ENCODE measurements at places on chromosomes 13 and 19. TPM values are rescaled to one million over a fixed set of nuclear protein-coding genes. Genes with fewer than 3 reads are reported as not detected.
A peak's percentile ranks its signal among the peaks of the same experiment; 100 is the strongest.

- no peak for DNase-seq
Measured at GRCh38 chr13:112161521-112162301, 94.8 kb downstream of the SOX1 start.

- no peak for DNase-seq
Measured at GRCh38 chr13:102907886-102908515, 62.2 kb downstream of the ERCC5 start.

- DNase-seq = no peak
Measured at GRCh38 chr19:38145623-38146022, 78.4 kb downstream of the DPF1 start.

DNA sequence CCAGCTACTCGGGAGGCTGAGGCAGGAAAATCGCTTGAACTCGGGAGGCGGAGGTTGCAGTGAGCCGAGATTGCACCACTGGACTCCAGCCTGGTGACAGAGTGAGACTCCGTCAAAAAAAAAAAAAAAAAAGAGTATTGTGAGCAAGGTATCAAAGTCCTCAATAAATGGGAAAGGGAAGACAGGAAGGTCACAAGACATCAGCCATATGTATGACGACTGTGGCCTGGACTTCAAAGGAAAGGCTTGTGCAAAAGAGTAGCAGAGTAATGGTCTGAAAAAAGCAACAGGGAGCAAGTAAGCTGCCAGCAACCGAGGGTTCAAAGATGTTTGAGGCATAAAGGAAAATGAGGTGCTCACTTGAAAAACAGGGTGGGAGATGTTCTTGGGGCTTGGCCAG, 116.0 kb upstream of the WASF3 start:
- DNase-seq = no peak

- no peak for DNase-seq
Measured at GRCh38 chr13:35165205-35165604, 223.1 kb downstream of the NBEA start.

DNA sequence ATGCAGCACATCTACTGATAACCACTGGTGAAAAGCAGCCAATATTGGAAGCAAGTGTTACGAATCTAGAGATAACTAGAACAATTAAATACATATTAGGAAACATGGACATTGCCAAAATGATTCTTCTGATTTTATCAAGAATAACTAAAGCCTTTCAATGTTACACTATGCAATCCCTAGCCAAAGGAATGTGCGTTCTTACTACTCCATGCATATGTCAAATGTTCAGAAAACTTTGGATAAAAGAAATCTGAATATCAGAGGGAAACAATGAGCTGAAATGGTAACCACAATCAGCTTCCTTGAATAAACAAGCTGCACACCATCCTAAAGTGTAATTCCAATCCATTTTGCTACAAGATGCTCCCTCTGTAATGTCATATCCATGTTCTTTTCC, 951 bp upstream of the POSTN start:
- no peak for DNase-seq

- DNase-seq = no peak
Measured at GRCh38 chr13:62524061-62524460, 1108.4 kb upstream of the PCDH20 start.

DNA sequence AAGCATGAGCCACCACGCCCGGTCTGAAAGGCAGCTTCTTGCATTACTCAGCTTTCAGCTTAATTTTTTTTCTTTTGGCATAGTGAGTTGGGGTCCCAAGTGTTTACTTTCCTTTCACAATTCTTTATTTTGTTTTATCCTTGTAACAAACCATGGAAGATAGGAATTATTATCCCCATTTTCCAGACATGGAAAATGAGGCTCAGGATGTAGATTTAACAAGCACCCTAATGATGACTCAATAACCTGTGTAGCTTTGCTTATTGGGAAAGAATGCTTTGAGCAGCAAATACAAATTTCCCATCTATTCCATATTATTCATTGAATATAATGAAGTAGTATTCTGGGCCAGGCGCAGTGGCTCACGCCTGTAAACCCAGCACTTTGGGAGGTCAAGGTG, 13.5 kb upstream of the COG3 start:
- DNase-seq = no peak

GRCh38 chr19:32191921-32192320, 153.5 kb upstream of the ZNF507 start:
- DNase-seq = no peak

DNA sequence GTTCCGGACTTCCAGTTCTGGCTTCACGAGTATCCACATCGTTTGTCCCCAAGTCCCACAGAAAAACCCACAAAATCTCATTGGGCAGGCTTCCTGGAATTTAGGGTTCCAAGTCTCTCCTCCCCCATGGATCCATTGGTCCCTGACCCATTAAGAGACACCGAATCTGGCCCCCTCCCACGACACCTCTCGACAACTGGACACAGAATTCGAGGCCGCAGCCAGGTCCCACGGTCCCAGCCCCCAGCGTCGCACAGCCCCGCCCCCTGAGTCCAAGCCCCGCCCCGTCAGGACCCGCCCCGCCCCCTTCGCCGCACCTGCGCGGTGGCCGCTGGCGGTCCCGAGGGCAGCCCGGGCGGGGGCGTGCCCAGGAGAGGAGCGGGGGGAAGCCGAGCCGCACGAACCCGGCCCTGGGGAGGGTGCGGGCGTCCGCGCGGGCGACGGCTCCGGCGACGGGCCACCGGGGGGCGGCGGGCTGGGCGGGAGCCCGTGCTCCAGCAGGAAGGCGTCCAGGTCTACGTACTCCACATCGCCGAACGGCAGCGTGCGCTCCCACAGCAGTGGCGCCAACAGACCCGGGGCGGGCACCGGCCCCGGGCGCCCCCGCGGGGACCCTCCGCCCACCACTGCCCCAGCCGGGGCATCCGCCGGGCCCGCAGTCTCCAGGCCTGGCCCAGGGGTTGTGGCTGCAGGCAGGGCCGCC, 1.8 kb downstream of the DBP start:
- DNase-seq = no peak

DNA sequence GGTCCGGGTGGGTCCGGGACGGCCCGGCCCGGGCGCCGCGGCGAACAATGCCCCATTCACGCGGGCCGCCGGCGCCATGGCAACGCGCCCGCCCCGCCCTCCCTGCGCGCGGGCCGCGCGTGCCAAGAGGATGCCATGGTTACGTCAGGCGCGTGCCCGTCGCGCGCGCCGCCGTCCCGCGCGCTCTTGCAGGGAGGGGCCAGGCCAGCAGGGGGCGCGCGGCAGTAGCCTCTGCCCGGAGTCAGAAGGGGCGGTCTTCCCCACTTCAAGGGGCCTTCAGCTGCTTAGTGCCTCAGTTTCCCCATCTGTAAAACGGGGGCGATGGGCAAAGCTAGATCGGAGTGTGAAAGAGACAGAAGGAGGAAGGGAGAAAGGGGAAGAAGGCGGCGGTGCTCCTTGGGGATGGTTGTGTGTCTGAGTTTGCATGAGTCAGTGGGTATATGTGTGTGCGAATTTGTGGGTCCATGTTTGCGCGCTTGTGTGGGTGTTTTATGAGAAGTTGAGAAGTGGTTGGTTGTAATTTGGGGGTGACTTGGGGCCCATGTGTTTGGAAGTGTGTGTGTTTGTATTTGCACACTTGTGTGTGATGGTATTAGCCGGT, 11.6 kb upstream of the NFIX start:
- peak; percentile 54 for DNase-seq

DNA sequence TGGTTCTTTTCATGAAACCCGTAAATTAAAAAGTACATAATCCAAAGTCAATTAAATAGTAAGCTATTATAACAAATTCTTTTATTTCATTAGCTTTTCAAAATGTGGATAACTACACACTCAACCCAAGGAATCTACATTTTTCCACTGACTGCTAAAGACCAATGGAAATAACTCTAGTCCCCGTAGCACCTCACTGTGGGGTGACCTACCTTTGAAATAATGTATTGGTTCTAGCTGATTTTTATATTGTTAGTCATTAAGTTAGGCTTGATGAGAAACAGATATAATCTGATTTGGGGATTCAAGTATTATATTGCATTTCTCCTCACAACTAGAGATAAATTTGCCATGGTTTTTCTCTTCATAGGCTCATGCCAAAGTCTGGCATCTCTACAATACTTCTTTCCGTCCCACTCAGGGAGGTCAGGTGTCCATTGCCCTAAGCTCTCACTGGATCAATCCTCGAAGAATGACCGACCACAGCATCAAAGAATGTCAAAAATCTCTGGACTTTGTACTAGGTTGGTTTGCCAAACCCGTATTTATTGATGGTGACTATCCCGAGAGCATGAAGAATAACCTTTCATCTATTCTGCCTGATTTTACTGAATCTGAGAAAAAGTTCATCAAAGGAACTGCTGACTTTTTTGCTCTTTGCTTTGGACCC, 37.3 kb downstream of the KL start:
- DNase-seq = no peak

- peak; percentile 75 for DNase-seq
Measured at GRCh38 chr13:93080587-93080986, 146.0 kb upstream of the GPC6 start.

DNA sequence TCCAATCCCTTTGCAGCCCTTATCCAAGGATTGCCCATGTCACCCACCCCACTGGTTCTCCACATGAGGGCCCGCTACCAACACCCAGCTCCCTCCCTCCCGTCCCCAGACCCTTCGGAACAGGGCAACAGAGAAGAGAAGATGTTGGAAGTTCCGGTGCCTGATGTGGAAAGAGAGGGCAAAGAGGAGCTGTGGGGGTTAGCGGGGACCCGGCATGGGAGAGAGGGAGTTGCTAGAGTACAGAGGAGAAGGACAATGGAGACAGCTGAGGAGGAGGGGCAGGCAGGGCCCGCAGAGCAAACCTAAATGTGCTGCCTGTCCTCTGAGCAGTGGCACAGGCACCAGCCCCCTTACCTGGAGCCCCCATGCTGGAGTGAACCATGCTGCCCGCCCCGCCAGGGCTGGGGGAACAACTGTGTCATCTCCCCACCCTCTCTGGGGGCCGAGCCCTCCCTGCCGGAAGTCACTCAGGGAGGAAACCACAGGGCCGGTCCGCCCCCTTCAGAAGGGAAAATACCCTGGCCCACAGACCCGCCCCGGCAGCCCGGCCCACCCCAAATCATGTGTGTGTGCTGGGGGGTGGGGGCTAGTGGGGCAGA, at the start of gene POU2F2:
Gene POU2F2 (minus strand): TSS at position 417 of the 599 bp plus-strand sequence. CDS start 35 bp downstream, at position 382.
- DNase-seq = no peak

DNA sequence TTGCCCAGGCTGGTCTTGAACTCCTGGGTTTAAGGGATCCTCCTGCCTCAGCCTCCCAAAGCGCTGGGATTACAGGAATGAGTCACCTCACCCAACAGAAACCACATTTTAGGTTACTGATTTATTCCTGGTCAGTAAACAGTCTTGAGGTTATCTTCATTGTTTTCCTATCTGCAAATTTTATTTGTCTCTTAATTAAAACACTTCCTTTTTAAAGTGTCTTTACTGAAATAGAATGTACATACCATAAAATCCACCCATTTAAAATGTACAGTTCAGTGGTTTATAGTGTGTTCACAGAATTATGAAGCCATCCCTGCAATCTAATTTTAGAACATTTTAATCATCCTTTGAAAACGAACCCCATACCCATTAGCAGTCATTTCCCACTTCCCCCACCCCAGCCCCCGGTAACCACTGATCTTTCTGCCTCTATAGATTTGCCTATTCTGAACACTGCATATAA, 63.0 kb downstream of the MAP4K1 start:
- no peak for DNase-seq

GRCh38 chr13:112057736-112058518, 9.0 kb upstream of the SOX1 start:
- DNase-seq = no peak

- peak; percentile 36 for DNase-seq
Measured at GRCh38 chr13:42821437-42821836, 40.1 kb downstream of the FAM216B start.

The CYP4F8 gene
- total RNA-seq = not detected

The CLEC17A gene
- not detected for total RNA-seq

The RGCC gene
- not detected for total RNA-seq

The KASH5 gene
- not detected for total RNA-seq

The TMEM161A gene
- 31.5 TPM for total RNA-seq

The THSD8 gene
- not detected for total RNA-seq

The RASGRP4 gene
- not detected for total RNA-seq

The GPATCH1 gene
- 8.0 TPM for total RNA-seq

The SLC8A2 gene
- total RNA-seq = not detected

The LRRC4B gene
- total RNA-seq = 12.3 TPM

The KLK2 gene
- total RNA-seq = not detected

The IRS2 gene
- total RNA-seq = 1.4 TPM

The TNFSF13B gene
- not detected for total RNA-seq

The ZNF726 gene
- total RNA-seq = 10.4 TPM

The SIRT6 gene
- total RNA-seq = 32.6 TPM

The DHRS12 gene
- total RNA-seq = 6.1 TPM

Measured in A172 (cell line).